ENCODE measurements at places on chromosomes 3 and 15.

- DNase-seq: no peak
These were observed 30.6 kb downstream of the LDHAL6B start for GRCh38 chr15:59237119-59237855.

DNA sequence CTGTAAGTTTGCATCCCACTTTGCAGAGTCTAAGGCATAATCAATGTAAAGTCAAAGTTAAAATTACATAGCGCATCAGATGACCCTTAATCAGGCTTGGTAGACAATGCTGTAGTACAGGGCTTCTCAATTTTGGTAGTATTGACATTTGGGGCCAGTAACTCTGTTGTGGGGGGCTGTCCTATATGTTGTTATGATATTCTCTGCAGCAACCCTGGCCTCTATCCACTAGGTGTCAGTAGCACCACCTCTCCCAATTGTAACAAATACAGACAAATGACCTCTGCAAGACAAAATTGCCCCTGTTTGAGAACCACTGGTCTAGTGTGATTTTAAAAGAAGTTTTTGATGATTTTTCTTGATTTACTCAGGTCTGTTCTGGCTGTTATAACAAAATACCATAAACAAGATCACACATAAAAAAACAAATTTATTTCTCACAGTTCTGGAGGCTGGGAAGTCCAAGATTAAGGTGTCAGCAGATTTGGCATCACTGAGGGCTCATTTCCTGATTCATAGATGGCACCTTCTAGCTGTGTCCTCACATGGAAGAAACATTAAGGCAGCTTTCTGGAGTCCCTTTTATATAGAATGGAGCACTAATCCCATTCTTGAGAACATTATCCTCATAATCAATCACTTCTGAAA is 37.6 kb upstream of the SLC9A9 start:
- DNase-seq: peak; percentile 4

DNA sequence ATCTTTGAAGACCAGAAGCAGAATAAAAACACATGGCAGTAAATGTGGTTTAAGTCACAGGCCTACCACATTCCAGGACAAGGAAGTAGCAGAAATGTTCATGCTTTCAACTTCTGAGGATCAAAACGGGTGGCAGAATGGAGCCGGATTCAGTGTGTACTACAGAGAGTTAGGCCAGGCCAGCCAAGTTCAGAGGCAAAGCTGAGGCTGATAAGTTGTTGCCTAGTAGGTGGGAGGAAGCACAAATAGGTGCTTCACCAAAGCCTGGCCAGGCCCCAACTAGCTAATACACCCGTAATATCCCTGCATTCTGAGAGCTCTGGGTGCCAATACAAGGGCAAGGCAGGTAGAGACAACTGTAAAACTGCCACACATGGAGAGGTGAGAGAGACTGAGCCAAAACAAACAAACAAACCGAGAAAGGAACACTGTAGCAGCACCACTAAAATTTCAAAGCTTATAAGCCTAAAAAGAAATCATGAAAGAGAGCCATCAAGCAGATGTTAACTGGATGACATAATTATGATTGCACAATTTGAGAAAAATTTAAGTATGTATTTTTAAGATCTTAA is 156.4 kb upstream of the CBLB start:
- no peak for DNase-seq

GRCh38 chr3:61657689-61658088 is 96.3 kb downstream of the PTPRG start:
- DNase-seq: no peak

GRCh38 chr3:187044206-187044605 is 95.1 kb downstream of the RPL39L start:
- no peak for DNase-seq

- DNase-seq: no peak
These were observed 73.1 kb upstream of the SAMMSON start for GRCh38 chr3:69926385-69926784.

- DNase-seq: no peak
These were observed 367.9 kb upstream of the PROK2 start for GRCh38 chr3:72152551-72153476.

GRCh38 chr3:105518203-105518602 is 151.5 kb downstream of the ALCAM start:
- no peak for DNase-seq

- no peak for DNase-seq
These were observed 30.2 kb upstream of the HCLS1 start for GRCh38 chr3:121690777-121691405.

GRCh38 chr15:32030795-32031194 is 480 bp downstream of the CHRNA7 start:
- DNase-seq: no peak

- no peak for DNase-seq
These were observed 13.3 kb downstream of the SEMA3F start for GRCh38 chr3:50168388-50168787.

DNA sequence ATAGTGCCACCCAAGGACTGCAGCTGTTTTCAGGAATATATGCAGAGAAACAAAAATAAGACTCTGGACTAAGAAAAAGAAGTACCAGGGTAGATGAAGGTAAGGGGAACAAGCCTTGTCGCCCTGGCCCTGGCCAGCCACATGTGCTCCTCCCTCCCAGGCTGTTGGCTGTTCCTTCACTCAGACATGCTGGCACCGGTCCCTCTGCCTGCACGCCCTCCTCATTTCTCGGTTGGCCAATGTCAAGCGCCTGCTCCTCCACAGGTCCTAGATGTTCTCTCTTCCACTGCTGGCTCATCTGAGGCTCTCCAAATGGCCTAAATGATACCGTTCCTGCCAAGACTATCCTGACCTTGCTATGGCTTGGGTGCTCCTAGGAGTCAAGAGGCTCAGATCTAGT is 288.4 kb upstream of the LYSMD4 start:
- no peak for DNase-seq

DNA sequence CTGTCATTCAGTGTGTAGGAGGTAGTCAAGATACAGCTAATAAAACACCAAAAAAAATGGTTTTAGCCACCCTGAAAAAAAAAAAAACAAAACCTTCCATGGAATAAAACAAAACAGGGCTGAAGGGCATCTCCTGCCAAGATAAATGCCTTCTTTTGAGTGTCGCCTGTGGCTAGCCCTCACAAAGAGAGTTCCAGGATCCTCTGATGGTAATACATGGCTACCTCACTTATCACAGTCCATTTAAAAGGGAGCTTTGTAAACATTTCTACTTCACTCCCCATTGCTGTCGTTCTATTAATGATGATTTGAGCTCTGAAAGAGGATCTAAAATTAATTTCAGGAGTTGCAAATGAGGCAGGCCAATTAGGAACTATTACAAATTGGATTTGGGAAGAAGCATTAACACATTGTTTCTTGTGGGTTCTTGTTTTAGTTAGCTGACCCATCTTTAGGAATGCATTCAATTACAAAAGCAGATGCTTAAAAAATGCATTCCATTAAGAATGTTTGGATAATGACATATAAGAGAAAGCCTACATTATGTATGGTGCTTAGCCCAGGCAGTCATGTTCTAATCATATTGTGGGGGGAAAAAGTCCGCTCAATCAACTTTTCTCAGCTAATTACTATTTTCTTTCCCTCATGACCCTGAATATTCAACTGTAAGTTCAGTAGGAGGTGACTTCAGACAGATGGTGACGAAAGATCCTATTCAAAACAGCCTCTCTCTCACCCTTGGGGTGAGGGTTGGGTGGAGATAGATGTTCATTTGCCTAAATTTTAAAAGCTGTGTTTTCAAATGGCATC is 255.1 kb upstream of the WNT5A start:
- DNase-seq: no peak

DNA sequence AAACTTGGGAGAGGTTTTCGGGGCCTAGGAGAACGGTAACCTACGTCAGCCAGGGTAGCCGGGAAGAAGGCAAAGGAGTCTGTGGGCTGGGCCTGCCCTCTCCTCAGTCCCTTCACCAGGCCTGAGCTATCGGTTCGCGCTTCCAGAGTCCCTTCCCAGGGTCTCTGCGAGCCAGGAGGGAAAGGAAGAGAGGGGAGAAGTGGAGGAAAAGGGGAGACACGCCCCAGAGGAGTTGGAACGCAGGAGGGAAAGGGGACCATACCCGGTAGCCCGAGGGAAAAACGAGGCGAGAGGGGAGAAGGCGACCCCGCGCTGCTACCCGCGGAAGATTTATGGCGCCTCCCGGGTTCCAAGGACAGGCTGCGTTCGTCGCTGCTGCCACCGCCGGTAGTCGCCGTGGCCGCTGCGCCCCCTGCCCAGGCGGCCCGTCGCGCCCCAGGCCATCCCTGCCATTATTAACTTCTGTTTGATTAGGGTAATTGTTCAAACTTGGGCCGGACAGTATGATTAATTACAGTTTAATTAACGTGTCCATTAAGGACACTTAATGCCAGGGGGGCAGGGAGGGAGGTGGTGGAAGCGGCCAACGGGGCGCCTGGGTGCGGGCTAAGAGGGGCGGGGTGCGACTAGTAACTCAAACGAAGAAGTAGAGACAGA is 3.4 kb upstream of the SKOR1 start:
- DNase-seq: no peak

GRCh38 chr15:64480891-64481290 is 20.5 kb downstream of the ZNF609 start:
- DNase-seq: no peak

- DNase-seq: no peak
These were observed 9.5 kb downstream of the ITGB5 start for GRCh38 chr3:124877674-124878073.

- DNase-seq: no peak
These were observed 54.1 kb downstream of the ITGB5 start for GRCh38 chr3:124832782-124833709.

DNA sequence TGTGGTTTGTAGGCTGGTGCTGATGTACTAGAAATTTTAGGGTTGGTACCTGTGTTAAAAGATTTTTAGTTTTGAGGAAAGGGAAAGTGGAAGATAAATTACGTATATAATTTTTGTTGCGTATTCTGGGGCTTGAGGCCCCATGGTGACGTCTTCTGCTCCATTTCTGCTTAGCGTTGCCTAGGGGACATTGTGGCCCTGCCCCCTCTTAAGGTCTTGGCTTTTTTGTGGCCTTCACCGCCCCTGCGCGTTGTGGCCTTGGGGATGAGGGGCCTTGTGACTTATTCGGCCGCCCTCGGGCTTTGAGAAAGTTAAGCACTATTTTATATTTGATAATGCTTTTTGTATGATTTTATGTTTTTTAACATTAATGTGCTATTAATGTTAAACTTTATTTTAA is 182.0 kb downstream of the KLF13 start:
- DNase-seq: no peak

- no peak for DNase-seq
These were observed 43.2 kb downstream of the RARB start for GRCh38 chr3:25471081-25471768.

- DNase-seq: no peak
These were observed 364.1 kb upstream of the THBS1 start for GRCh38 chr15:39216816-39217215.

DNA sequence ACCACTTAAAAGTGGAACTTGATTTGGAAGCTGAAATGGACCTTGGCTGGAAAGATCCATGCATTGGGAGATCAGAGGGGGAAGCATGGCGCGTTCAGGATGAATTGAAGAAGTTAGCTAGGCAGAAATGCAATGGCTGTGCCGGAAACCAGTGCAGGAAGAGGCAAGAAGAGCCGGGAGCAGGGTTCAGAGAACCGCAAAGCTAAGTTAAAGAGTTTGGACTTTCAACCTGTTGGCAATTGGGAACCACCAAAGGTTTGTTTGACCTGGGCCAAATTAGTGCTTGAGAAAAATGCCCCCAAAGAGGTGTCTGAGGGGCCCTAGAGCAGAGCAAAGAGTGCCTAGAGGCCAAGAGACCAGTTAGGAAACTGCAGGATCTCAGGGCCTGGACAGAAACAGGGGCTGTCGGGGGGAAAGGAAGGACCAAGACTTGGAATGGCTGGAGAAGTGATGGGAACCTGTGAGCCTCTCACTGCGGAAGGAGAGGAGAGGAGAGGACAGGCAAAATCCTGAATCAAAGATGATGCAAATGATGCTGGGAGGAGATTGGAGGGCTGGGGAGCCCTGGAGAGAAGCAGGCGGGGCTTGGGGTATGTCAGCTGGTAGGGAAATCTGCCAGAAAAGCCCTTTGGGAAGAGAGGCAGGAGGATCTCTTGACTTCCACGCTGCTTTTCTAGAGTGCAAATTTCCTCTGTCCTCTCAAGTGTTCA is 49.3 kb downstream of the FAM174B start:
- no peak for DNase-seq

DNA sequence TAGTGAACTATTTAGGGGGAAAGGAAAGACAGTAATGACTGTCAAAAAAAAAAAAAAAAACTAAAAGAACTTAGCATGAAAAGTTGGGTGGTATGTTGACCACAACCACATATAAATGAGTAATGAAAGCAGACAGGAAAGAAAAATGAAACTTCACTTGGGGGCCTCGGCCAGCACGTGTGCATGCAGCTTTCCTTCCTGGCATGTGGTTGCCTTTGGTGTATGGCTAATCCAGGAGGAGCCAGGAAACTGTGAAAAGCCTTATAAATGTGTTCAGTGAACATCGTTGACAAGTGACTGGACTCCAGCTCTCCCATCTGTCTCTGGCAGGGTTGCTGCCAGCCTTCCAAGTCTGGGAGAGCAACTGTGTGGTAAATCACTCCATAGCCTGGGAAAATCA is 195.1 kb downstream of the DTWD1 start:
- DNase-seq: no peak

GRCh38 chr3:50486219-50486888 is 17.1 kb downstream of the CACNA2D2 start:
- no peak for DNase-seq

DNA sequence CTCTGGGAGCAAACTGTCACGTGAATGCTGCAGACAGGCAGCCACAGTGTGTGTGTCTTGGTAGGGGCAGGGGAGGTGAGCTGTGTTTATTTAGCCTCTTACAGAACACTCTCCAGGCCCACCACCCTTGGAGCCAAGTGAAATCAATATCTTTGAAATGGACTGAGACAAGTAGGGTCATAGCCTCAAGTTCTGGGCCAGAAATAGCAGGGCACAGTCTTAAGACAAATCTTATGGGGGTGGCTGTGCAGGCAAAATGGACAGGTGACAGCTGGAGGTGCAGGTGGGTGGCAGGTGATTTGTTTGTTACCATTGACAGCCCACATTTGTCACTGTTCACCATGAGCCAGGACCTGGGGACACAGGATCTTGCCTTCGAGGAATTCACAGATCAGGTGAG is 93.6 kb upstream of the NMNAT3 start:
- DNase-seq: no peak

DNA sequence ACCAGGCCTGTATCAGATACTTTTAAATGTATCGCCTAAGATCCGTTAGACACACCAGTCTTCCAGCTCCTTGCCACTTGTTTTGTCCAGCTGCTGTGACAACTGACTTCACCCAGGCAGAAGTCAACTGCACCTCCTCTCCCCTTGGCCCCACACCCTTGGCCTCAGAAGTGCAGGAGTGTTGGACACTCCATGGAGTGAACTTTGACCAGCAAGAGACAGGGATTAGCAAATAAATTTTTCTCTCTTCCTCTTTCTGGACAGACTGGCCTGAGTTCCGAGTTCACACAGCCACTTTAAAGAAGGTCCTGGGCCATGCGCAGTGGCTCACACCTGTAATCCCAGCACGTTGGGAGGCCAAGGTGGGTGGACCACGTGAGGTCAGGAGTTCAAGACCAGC is 2.9 kb upstream of the CLN6 start:
- no peak for DNase-seq

DNA sequence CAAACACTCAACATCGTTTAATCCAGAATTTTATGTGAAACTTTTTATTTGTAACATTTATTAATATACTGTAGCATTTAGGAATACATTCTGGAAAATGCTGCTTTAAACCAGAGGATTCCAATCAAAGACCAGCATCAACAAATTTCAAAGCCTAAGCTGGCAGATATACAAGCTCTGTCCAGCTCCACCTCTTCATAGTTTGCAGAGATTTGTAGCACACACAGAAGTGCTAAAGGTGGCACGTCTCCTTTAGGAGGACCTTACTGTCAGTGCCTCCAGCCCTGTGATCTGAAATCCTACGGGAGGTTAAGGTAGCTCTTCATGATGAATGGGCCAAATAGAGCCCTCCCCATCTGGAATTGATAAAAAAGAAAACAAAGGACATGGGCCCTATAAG is 329.7 kb upstream of the NECTIN3 start:
- no peak for DNase-seq

Data from stimulated activated CD8-positive, alpha-beta memory T cell treated with anti-CD3 and anti-CD28 coated beads, Interleukin-15, amount 100 ng/mL, for 48 hours (primary cell).